ENCODE measurements at places on chromosomes 16 and 17.

- DNase-seq, result no peak
These were observed 18.8 kb downstream of the PRSS27 start for GRCh38 chr16:2701272-2701671.

GRCh38 chr17:48757524-48757961 is 29.0 kb upstream of the HOXB13 start:
- DNase-seq, result no peak

DNA sequence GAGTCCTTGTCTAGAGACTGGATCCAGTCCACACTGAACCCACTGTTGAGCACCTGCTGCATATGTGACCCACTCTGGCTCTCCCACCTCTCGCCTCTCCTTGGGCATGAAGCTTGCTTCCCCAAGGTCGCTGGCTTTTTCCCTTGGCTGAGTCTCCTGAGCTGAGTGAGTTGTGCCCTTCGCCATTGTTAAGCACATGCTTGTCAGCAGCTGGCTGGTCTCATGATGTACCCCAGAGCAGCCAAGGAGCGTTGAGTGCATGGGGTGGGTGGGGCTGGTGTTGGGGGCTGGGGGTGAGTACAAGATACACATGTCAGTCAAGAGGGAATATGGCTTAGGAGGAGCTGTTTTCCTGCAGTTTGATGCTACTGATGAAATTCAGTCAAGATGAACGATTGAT is 165.6 kb downstream of the SNX29 start:
- DNase-seq, result no peak

DNA sequence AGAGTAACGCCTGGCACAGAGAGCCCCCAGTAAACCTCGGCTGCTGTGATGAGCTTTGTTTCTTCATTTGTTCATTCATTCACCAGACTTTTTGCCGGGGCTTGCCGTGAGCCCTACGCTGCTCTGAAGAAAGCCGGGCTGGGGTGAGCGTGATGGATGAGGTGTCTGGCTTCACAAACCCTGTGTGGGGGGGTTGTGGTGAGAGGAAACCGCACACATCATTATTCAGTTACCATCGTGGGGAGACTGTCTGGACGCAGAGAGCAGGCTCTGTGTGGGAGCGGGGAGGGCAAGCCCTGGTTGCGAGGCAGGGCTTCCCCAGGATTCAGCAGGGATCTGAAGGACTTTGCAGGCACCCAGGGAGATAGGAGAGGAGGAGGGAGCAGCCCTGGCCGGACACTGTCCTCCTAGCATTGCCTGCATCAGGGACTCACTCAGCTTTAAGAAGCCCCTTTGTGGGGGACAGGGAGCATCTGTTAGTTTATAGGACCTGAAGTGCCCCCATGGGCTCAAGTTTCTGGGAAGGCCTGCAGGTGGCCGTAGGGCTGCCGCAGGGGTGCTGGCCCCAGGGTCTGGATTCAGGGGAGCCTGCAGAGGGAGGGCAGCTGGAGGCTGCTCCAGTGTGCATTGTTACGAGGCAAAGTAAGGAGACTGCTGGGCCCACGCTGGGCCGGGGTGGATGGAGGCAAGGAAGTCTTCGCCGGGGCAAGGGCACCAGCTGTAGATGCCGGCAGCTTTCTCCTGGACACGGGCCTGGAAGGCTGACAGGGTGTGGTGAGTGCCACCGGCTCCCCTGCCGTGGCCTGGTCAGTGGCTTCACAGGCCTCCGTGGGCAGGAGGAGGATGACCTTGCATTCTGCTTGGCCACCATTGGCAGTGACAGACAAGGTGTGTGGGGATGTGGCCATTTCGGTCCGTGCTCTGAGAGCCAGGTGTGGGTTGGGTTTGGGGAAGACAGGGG is 334.5 kb downstream of the SEC14L1 start:
- DNase-seq, result no peak

DNA sequence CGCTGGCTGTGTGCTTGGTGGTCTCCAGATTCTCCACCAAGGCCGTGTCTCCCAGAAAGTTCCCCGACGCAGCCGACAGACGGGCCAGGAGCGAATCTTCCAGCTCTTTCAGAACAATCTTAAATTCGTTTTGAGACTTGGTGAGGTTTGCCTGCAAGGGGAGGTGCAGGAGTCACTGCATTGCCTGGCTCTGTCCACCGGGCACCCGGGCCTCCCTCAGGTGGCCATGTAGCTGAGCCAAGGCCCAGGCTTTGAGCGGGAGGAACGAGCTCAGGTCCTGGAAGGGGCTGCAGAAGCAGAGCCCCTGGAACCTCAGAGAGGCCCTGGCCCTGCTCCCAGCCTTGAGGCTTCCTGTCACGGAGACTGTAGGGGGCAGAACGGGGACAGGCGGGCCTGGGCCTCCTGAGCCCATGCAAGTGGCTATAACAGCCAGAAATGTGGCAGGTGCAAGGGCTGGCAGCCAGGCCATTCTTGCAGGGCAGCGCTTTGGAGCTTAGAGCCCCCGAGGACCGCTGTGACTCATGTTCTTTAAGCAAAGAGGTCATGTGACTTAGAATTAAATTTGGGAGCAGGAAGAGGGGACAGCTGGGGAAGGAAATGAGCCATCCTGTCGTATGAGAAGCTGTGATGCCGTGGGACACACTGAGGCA is 72.4 kb downstream of the PGS1 start:
- DNase-seq, result no peak

- peak; percentile 16 for DNase-seq
These were observed 36.0 kb downstream of the CHD9 start for GRCh38 chr16:53090591-53091411.

- no peak for DNase-seq
These were observed at the start of gene SLFN14 for GRCh38 chr17:35560703-35561102. SLFN14 (minus strand) TSS chr17:35560819; CDS start chr17:35558062, 2,757 bp downstream.

DNA sequence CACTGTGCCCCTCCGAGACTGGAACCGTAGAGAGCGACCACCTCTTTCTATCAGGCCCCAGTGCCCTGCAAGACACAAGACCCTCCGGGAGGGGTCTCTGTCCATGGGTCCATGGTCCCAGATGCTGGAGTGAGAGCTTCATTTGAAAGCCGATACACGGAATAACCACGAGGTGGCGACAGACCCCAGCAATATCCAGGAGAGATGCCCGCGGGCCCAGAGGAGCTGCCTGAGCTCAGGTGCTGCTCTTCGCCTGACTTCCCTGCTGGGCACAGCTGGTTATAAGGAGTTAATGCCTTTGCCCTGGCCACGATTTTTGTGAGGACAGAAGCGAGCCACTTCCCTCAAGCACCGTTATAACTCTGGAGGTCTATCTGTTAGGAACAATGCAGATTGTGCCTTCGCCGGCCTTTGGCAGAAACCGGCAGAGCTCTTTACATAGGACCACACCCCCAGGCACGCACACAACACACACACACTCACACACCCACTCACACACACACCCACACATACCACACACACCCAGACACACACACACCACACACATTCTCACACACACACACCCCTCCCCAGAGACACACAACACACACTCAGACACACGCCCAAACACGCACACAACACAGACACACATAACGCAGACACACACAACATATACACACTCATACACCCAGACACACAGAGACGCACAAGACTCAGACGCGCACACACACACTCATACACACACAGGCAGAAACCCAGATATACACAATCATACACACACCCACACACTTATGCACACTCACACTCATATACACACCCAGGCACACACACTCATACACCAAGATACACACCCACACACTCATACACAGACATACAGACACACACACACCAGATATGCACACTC is 436.4 kb downstream of the SOX9 start:
- peak; percentile 86 for DNase-seq

DNA sequence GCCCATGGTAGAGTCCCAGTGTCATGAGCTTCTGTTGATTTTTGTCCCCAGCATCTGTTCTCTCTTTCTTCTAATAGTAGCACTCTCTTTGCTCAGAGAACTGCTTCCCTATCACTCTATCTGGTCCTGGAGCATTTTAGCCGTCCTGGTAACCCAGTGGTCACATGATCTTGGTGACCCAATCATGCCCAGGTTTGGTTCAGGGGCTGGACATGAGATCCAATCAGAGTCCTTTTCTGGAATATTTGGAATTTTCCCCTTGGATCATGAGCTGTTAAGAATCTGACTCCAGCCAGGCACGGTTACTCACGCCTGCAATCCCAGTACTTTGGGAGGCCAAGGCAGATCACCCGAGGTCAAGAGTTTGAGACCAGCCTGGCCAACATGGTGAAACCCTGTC is 197.0 kb downstream of the RAB11FIP4 start:
- no peak for DNase-seq

DNA sequence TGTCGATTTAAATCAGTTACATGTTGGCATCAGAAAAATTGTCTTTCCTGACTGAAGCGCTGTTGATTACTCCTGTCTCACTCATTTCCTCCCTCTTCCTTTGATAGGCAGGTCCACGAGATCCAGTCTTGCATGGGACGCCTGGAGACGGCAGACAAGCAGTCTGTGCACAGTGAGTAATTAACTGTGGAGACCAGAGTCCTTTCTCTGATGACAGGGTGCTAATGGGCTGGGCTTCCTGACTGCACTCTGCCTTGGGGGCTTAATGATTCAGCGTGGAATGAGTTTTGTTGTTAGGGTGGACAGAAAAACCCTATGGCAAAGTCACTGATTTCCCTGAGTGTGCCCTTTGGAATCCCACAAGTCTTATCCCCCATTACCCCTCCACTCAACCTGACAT is 6.5 kb downstream of the GOSR2 start:
- peak; percentile 65 for DNase-seq

- DNase-seq, result no peak
These were observed 47.6 kb downstream of the ABCA9 start for GRCh38 chr17:69012895-69013805.

DNA sequence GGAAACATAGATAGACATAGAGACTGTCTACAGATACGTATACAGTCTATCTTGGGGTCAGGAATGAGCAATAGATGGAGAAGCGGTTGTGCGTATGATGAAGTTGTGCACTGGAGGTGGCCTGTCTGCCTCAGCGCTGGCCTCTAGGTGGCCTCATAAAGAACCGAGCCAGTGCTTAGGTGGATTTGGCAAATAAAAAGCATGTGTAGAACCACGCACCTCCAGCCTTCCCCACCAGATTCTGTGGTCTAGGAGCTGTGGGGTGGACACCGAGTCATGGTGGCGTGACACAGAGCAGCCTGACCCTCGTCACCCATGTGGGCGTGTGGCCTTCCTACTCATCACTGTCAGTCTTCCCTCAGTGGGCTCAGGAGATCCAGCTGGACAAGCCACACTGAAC is 34.0 kb downstream of the PGS1 start:
- DNase-seq, result no peak

- no peak for DNase-seq
These were observed 365.6 kb downstream of the SLC39A11 start for GRCh38 chr17:72726936-72727335.

DNA sequence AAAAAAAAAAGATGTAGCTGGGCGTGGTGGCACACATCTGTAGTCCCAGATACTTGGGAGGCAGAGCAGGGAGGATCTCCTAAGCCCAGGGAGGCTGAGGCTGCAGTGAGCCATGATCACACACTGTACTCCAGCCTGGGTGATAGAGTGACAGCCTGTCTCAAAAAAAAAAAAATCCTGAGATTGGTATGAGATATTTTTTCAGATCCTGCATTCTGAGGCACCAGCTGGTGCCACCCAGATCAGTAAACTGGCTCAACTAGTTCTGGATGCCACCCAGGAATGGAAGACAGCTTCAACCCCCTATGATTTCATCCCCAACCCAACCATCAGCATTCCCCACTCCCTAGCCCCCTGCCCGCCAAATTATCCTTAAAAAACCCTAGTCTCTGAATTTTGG is 7.1 kb upstream of the GJC1 start:
- no peak for DNase-seq

DNA sequence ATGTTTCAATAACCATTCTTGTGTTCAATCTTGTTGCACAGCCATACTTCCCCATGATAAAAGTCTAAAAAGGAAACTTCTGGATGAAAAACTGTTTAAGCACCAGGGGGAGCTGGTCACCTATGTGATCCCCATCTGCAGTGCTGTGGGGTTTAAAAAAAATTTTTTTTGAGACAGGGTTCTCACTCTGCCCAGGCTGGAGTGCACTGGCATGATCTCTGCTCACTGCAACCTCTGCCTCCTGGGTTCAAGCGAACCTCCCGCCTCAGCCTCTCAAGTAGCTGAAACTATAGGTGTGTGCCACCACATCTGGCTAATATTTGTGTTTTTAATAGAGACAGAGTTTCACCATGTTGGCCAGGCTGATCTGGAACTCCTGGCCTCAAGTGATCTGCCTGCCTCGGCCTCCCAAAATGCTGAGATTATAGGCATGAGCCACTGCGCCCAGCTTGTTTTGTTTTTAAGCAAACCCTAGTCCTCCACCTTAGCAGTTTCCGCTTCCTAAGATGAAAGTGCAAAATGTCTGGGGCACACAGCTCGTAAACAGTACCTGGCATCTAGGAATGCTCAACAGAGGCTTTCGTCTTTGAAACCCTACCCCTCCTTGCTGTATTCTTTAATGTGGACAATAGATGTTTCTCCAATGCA is 25.4 kb downstream of the DNAJA2 start:
- peak; percentile 31 for DNase-seq

DNA sequence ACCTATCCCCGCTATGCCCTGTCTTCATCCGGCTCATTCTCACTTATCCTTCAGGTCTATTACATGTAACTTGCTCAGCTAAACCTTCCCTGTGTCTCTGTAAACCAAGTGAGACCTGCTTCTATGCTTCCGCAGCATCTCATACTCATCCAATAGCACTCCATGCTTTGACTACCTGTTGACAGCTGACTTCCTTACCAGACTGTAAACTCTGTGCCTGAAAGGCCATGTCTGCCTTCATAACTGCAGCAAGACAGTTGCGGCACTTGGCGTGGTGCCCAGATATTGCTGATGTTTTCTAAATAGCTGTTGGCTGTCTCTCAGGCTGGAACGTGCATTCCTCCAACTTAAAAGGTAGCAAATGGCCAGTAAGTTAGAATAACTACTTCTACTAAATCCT is 1.8 kb upstream of the OR1E1 start:
- no peak for DNase-seq

- no peak for DNase-seq
These were observed 5.2 kb downstream of the MYO1D start for GRCh38 chr17:32871746-32872145.

DNA sequence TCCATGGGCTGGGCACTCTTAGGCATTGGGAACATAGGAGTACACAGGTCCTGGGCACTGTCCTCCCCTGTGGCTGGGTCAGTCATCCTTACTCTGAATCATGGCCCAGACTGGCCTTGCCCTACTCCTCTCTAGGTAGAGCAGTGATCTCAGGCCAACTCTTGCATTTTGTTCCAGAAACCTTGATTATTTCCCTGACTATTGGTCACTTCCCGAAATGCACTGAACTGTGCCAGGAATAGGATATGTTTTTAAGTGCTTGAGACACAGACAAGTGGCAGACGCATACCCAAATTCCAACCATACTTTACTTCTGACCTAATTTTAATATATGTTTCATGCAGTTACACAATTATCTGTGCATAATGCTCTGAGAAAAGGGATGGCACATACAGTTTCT is 10.3 kb downstream of the KRABD2 start:
- DNase-seq, result no peak
